BE2C (cell line): ENCODE measurements at places on chromosomes 4 and X.
A peak's percentile ranks its signal among the peaks of the same experiment; 100 is the strongest.

GRCh38 chr4:53702334-53703266 is 111.3 kb upstream of the LNX1 start:
- DNase-seq: peak; percentile 92

GRCh38 chr4:95394752-95395306 is 153.9 kb downstream of the UNC5C start:
- no peak for DNase-seq

DNA sequence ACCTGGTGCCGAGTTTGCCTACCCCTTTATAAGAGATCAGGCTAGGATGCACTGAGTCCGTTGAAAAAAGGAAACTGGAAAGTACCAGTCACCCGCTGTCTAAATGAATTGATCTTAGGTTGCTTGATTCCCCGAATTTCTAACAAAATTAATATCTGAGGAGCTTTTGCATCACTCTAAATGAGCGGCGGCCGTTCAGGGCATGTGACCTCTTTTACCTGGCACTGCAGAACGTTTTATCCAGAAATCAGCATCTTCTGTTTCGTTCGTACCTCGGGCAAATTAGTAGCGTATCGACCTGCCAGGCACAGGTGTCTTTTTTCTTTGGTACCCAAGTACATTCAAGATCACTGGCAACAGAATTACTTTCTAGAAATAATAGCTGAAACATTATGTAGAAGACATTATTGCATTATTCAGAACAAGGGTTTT is 876 bp downstream of the KLHL2 start:
- no peak for DNase-seq

GRCh38 chr4:170386971-170387370 is 297.2 kb upstream of the AADAT start:
- DNase-seq: no peak

GRCh38 chr4:104868533-104868932 is 278.1 kb upstream of the TET2 start:
- DNase-seq: no peak

- DNase-seq: no peak
Measured at GRCh38 chrX:115630204-115630603, 69.2 kb downstream of the PLS3 start.
